Stimulated activated CD8-positive, alpha-beta memory T cell treated with anti-CD3 and anti-CD28 coated beads, Interleukin-2, amount 100 ng/mL, for 1 hour (primary cell): ENCODE measurements at places on chromosomes 12 and 14.

DNA sequence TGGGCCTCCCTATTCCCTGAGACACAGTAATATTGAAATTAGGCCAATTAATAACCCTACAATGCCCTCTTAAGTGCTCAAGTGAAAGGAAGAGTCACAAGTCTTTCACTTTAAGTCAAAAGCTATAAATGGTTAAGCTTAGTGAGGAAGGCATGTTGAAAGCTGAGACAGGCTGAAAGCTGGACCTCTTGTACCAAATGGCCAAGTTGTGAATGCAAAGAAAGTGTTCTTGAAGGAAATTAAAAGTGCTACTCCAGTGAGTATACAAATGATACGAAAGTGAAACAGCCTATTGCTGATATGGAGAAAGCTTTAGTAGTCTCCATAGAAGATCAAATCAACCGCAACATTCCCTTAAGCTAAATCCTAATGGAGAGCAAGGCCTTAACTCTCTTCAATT, 140.8 kb downstream of the PTCSC3 start:
- no peak for DNase-seq

- no peak for DNase-seq
Observed at GRCh38 chr14:104477666-104478380, 101.7 kb upstream of the C14orf180 start.

DNA sequence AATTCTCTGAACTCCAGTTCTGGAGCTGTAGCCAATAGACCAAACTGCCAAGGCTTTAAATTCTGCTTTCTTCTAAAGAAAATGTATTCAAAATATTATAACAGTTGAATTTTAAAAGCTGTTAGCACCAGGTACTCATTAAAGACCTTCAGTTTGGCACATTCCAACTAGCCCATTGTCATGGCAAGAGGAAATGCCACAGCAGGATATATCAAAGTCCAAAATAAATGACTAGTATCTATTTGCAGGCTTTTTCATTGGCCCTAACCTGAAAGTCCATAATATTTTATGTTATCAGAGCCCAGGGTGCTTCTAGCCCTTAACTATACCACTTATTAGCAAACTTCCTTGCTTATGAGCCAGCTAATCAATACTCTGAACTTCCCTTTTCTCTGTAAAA, 3.1 kb upstream of the RIC8B start:
- DNase-seq, result no peak

DNA sequence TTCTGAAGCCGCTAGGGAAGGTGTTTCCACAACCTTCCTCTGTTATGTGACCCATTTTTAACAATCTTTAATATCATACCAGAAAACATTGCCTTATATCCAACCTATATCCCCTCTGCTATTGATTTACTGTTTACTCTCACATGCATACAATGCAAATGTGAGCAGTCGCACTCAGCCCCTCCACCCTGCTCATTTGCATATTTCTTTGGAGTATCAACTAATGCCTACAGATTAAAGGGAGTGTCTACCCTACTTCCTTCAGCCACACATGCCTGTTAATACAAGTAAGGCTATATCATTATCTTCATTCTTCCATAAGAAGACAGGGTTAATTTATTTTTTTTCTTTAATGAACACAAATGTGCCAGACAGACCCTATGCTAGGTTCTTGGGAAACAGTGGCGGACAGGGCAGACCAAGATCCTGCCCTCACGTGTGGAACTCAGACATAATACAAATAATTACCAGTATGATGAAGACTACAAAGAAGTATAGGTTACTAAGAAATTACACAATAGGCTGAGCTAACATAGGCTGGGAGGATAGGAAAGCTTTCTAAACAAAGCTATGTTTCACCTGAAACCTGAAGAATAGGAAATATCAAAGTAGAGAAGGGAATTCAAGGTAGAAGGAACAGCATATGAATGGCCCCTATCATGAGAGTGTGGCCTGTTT, 107.3 kb upstream of the MDM1 start:
- no peak for DNase-seq

DNA sequence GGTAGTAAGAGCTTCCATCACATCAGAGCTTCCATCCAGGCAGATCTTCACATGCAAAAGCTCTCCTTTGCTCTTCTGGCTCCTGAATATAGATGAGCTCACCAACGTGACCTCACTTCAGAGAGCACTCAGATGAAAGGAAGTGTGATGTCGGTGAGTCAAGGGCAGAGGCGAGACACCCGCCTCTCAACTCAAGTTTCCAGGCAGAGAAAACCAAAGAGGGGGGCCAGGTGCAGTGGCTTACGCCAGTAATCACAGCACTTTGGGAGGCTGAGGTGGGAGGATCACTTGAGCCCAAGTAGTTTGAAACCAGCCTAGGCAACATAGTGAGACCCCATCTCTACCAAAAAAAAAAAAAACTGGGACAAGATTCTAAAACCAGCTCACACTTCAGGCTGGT, 126.9 kb downstream of the DUSP6 start:
- peak; percentile 43 for DNase-seq

DNA sequence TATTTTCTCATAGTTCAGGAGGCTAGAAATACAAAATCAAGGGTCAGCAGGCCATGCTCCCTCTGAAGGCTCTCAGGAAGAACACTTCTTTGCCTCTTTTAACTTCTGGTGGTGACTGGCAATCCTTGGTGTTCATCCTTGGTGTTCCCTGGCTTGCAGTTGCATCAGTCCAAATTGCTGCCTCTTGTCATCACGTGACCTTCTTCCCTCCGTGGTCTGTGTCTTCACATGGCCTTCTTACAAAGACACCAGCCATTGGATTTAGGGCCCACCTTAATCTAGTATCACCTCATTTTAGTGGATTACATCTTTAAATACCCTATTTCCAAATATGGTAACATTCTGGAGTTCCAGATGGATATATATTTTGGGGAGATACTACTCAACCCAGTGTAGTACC, 7.5 kb upstream of the LRRC9 start:
- DNase-seq, result no peak

DNA sequence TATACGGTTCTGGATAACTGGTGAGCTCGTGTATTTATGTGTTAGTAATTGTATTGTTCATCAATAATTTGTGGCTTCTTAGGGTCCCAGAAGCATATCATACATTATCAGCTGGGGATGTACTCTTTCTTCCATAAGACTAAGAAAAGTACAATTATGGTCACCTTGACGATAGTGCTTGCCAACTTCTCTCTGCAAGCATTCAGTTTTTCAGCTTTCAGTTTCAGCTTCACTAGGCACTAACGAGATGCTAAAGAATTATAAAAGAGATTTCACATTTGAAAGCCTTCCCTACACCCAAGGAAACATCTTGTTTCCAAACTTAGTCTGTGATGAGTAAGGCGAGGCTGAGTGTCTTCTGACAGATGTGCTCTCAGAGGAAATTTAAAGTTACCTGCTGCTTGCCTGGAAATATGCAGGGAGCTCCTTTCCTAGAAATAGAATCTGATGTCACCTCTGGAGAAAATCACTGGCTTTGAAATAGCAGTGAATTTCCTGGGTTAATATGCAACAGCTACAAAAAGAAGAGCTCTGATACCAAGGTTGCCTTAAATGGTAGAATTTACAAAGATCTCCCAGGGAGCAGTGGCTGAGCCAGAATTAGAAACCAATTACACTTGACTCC, 1419.9 kb upstream of the TMEM132C start:
- DNase-seq, result no peak

GRCh38 chr14:68929623-68930307, 49.3 kb downstream of the ACTN1 start:
- DNase-seq, result no peak

DNA sequence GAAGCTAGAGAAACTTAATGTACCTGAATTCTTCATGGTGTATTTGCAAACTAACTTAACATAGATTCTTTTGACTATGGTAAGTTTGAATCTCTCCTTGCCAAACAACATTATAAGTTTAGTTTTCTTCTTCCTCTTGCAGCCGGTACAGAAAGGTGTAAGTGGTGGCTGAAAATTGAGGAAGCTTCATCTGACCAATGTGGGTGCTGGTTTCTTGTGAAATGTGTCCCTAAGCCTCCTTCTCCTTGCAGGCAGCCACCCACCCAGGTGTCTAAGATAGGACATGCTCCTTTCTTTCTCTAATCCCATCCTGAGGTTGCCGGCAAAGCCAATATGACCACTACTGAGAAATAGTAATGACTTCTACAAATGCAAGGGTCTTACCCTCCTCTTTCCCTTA, 20.6 kb downstream of the GSG1 start:
- no peak for DNase-seq

GRCh38 chr12:27821259-27821973, 41.4 kb upstream of the MANSC4 start:
- DNase-seq, result no peak

- no peak for DNase-seq
Observed at GRCh38 chr12:114743289-114743688, 59.3 kb upstream of the TBX3 start.

- DNase-seq, result no peak
Observed at GRCh38 chr12:105570944-105571343, 240.5 kb downstream of the C12orf75 start.

DNA sequence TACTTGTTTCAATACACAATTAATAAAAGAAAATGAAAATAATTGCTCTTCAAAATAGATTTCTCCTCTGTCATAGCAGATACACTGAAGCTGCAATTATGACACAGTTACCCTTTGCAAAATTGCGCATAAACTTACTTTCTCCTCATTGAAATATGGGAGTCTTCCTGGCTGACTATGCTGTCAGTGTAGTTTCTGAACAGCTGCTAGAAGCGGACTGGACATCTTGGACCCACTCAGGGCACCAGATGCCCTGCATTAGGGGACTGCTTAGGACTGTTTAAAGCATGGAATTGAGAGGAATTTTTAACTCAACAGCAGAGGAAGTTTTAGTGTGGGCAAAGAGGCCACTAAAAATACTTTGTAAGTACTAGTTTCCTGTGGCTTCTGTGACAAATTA, 454.9 kb downstream of the ATP23 start:
- DNase-seq, result no peak

DNA sequence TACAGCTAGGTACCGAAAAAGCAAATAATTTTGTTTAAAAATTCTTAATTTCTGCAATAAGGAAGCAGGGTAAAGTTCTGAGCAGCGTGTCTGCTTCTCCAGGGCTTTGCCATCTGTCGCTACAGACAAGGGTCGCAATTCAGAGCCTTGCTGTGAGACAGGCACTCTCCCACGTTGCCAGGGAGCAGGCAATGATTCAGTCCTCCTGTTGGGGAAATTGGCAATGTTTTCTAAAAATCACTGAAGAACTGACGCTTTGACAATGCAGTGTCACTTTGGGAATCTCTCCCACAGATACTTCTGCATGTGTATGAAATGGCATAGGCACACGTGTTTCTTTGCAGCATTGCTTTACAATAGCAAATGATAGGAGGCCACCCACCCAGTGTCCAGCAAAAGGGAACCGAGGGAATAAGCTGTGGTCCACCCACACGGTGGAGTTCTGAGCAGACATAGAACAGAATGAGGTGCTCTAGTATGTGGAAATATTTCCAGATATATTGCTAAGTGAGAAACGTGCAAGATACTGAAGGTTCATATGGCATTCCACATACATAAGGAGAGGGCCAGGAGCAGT, 16.0 kb upstream of the HIP1R start:
- DNase-seq, result no peak

GRCh38 chr12:11595080-11595479, 54.4 kb upstream of the ETV6 start:
- DNase-seq, result no peak

DNA sequence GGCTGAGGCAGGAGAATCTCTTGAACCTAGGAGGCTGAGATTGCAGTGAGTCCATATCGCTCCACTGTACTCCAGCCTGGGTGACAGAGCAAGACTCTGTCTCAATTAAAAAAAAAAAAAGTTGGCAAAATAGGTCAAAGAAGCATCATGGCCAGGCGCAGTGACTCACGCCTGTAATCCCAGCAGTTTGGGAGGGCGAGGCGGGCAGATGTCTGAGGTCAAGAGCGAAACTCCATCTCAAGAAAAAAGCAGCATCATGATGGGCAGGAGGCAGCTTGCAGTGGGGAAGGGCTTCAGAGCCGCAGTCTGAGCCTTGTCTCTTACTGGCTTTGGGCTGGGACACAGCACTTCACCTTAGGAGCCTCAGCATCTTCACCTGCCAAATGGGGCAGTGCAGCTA, 21.4 kb downstream of the TEAD4 start:
- no peak for DNase-seq
